ENCODE measurements at places on chromosomes 6 and 20.

GRCh38 chr6:150382171-150382570, 13.4 kb downstream of the IYD start:
- no peak for DNase-seq

- DNase-seq, result no peak
Observed at GRCh38 chr6:169778646-169779045, 27.2 kb downstream of the ERMARD start.

DNA sequence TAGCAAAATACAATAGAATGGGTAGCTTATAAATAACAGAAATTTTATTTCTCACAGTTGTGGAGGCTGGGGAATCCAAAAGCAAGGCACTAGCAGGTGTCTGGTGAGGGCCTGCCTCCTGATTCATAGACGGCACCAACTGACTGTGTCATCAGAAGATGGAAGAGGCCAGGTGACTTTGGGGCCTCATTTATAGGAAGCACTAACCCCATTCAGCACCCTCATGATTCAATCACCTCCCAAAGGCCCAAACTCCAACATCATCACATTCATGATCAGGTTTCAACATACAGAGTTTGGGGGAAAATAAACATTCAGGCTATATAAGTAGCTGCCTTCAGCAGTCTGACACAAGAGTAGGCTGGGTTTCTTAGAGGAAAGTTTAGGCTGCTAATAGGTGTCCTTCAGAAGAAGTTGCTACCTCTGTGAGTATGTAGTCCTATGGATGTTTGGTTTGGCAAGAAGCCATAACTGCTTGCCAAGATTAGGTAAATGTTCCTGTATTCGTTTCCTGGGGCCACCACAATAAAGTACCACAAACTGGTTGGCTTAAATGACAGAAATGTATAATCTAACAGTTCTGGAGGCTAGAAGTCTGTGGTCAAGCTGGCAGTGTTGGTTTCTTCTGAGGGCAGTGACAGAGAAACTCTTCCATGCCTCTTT, 48.8 kb downstream of the NT5E start:
- no peak for DNase-seq

- no peak for DNase-seq
Observed at GRCh38 chr6:31128093-31128676, 7.9 kb upstream of the CDSN start.

- DNase-seq, result no peak
Observed at GRCh38 chr6:88843040-88843439, 120.4 kb downstream of the RNGTT start.

DNA sequence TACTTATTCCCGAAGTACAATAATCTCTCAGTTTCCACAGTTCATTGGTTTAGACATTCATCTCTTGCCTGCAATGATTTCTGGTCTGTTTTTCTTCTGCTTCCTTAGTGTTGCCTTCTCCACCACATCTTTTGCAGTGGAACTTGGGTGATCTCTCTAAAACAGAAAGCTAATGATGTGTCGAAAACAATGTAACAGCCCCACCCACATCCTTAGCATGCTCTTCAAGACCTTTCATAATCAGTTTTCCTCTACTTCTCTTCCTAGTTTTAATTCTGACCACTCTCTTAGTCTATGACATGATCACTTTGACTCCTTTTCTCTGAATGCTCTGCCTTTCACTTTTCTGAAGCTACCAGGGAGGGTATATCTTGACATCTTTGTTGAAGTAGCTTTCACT, 1007.9 kb upstream of the CITED2 start:
- DNase-seq, result no peak

DNA sequence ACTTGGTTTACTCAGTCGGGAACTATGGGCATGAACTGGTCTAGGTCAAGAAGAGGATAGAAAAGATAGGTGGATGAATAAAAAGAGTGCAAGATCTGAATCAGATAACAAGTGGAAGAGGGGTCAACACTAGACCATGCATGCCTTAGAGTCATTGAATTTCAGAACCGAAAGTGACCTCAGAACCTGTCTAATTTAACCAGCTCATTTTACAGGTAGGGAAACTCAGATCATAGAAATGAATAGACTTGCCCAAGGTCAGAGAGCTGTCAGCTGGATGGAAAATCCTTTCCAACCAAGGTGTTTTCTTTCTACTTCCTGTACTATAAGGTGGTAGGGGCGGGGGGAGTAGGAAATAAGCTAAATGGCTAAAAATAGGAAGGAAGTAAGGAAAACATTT, 121.4 kb upstream of the ADGRF1 start:
- no peak for DNase-seq

DNA sequence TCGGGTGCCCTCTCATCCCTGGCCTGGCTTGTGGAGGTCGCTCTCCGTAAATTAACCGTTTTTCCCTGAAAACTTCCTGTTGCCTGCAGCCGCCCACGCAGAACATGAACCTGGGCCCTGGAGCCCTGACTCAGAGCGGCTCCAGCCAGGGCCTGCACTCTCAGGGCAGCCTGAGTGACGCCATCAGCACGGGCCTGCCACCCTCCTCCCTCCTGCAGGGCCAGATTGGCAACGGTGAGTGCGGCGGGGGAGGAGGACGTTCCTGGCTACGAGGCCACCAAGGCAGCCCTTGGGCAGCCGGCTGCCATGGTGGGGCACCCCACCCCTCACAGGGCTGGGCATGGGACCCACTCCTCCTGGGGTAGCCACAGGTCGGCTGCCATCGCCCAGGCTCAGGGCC, 17.8 kb downstream of the SS18L1 start:
- DNase-seq, result no peak

GRCh38 chr6:134217105-134217797, 100.7 kb downstream of the SGK1 start:
- DNase-seq, result no peak

DNA sequence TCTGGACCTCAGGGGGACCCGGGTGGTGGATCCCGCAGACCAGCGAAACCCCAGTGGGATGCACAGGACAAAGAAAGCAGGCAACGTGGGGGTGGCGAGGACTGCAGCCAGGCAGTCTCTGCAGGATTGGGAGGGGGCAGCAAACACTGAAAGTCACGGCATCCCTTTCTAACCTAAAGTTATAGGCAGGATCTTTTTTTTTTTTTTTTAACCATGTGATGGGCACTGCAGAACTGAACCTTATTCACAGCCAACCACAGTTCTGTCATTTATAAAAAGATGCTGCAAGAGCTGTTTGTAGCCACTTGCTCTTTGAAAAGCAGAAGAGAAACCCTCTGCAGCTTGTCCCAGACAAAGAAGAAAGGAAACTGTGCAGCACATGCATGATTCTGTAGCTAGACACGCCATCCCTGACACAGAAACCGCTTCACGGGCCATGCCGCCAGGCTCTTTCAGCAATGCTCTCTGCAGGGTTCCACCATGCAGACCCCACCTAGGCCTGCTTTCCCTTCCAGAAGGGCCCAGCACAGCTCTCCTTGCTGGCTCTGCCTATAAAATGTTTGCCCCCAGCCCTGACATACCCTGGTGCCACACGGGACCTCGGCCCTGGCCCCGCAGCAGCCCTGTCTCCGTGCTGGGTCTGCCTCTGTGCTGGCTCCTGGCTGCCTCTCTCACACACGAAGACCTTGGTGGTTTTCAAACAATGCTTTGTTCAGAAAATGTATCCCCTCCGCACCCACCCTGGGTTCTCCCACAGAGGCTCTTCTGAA, 70.8 kb downstream of the PYGB start:
- no peak for DNase-seq

DNA sequence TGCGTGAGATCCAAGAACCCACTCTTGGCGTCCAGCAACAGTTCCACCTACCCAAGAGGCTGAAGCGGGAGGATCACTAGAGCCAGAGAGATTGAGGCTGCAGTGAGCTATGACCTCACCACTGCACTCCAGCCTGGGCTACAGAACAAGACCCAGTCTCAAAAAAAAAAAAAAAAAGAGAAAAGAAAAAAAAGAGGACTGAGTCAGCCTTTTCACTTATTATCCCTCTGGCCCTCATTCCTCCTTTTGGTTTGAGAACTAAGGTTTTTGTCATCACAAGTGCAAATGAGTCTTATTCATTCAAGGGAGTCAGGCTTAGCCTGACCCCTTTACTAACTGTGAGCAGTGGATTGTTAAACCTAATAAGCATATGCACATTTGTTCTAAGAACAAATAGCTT, 37.9 kb upstream of the JARID2 start:
- DNase-seq, result no peak

- DNase-seq, result no peak
Observed at GRCh38 chr20:17921774-17922173, 46.8 kb downstream of the SNX5 start.

GRCh38 chr20:50762045-50762422, 30.7 kb downstream of the PARD6B start:
- no peak for DNase-seq

- DNase-seq, result no peak
Observed at GRCh38 chr6:168109171-168109570, 30.2 kb upstream of the FRMD1 start.

DNA sequence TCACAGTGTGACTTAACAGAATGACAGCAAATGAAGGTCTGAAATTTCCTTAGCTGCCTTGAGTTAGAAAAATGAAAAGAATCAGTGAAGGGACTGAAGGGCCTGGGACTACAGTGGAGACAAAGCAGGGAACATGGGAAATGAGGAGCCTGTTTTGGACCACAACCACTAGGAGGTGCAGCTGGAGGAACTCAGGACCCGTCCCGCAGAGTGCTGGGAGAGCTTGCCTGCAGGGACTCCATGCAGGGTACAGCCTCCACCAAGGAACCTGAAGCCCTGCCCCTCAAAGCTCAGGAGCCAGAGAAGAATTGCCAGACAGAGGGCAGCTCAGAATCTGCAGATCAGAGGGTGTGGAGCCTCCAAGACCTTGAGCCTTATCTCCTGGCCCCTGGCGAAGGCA, 50.7 kb downstream of the LRFN2 start:
- DNase-seq, result no peak

- DNase-seq, result no peak
Observed at GRCh38 chr6:125670568-125670967, 78.9 kb upstream of the HEY2 start.

GRCh38 chr6:159090530-159091480, 46.0 kb upstream of the TAGAP start:
- DNase-seq, result no peak

DNA sequence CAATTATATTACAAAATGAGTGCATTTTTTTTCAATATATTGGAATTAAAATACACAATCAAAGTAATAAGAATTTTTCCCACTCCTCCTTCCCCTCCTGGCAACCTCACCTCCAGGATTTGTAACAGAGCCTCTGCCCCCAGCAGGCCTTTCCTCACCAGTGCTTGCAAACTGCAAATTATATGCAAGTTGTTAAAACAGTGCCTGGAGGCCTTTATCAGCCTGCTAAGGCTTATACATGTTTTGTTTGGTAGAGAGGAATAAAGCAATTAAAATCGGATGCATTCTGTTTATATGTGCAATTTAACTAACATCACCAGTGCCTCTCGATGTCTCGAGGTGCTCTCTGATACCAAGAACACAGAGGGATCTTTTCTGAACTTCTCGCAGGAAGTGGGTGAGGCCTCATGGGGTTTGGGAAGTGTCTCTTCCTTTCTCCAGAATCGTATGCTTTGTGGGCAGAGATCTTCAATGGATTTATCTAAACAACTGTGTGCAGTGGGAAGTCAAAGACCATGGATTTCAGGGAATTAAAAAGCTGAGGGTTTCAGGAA, 186.8 kb downstream of the CDH26 start:
- no peak for DNase-seq

DNA sequence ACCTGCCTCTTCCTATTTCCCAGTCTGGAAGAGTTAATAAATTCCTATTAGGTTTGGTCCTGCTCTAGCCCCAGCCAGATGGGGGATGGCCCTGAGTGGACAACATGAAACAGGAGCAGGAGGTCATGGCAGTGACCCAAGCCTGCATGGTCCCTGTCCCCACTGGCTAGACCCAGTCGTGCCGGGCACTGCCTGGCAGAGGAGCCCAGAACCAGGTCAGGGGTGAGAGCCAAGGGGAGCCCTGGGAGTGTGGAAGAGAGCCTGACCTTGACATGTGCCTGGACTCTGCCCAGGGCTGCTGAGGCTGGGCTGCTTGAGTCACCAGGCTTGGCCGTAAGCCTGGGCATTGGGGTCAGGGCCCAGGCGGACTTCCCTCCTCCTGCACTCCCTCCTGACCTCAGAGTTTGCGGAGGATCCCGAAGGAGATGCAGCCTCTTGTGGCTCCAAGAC, 3.6 kb downstream of the AVP start:
- no peak for DNase-seq

DNA sequence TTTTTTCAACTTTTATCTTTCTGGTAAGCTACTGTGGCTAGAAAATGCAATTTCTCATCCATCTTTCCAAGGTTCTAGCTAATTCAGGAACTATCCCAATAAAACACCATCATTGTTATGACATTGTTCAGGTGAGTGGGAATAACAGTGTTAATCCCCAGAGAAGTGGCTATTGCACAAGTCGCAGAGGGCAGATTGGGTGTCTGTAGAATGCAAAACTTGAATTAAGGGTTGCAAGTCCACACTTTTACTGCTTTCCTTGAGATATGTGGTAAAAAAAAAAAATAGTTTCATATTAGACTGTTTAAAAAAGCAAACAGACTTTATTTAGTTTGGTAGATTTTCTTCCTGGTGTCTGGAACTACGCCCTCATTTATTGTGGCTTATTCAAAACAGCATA, 41.1 kb upstream of the PRDM1 start:
- DNase-seq, result no peak

GRCh38 chr20:57439432-57439831, 48.2 kb downstream of the RBM38 start:
- DNase-seq, result peak; percentile 74

DNA sequence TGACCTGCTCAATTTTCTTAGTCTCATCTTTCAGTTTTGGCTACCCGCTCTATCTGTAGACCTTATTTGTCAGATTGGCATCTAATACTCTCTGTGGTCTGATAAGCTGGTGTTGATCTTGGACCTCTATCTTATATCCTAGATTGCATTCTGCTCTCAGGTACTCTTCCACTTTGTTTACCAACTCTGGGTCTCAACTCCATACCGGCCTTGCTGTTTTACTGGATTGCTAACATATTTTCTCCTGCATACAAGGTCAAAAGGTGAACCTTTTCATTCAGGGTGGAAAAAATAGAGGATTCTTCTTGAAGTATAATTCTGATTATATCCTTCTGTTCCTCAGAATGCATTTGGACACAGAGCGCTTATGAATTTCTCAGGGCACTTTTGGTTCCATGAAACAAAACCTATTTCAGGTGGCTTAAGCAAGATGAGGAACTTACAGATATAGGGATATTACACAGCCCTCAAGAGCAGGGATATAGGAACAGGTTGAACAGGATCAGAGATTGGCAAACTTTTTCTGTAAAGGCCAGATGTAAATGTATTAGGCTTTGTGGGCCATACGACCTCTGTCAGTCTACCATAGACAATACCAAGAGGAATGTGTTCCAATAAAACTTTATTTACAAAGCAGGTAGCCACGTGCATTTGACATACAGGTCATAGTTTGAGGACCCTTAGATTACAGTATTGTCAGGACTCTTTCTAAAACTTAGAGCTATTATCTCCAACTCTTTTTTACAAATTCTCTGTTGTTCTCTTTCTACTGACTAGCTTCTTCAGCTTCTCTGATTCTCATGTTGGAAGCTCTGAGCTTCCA, 2.5 kb upstream of the SH3BGRL2 start:
- no peak for DNase-seq

GRCh38 chr6:148324297-148324985, 18.2 kb upstream of the SASH1 start:
- no peak for DNase-seq
